Aortic smooth muscle cell (primary cell): ENCODE measurements at places on chromosomes 5 and 9. TPM values are rescaled to one million over a fixed set of nuclear protein-coding genes. Genes with fewer than 3 reads are reported as not detected.

The OR1J2 gene
- 0.53 TPM in 1 of 2 replicates, not detected in the other for total RNA-seq

The GADD45G gene
- 0.31 and 0.53 TPM in 2 replicates for total RNA-seq

The TMEM232 gene
- total RNA-seq: 4.3 and 5.9 TPM in 2 replicates

The NMUR2 gene
- total RNA-seq: not detected in 2 replicates

The CTNND2 gene
- total RNA-seq: under 0.01 TPM in 1 of 2 replicates, not detected in the other

The PLAC8L1 gene
- 0.25 and 0.40 TPM in 2 replicates for total RNA-seq

The PCDHGA12 gene
- total RNA-seq: 17.6 and 22.3 TPM in 2 replicates

The SPINK13 gene
- total RNA-seq: not detected in 2 replicates

The UBE2D2 gene
- total RNA-seq: 48.7 and 50.7 TPM in 2 replicates

The TRUB2 gene
- 20.2 and 22.5 TPM in 2 replicates for total RNA-seq

The OBP2B gene
- not detected in 2 replicates for total RNA-seq

The SOHLH1 gene
- not detected in 2 replicates for total RNA-seq

The SPATA31E1 gene
- not detected in 2 replicates for total RNA-seq

The SPATA31C1 gene
- total RNA-seq: not detected in 2 replicates

The STPG3 gene
- not detected in 2 replicates for total RNA-seq

The SLC6A19 gene
- not detected in 2 replicates for total RNA-seq
